ENCODE measurements at places on chromosomes 4 and X. TPM values are rescaled to one million over a fixed set of nuclear protein-coding genes. Genes with fewer than 3 reads are reported as not detected.

- DNase-seq, result no peak
These were observed 353.5 kb downstream of the CHIC1 start for GRCh38 chrX:73916489-73916888.

The CXCL5 gene
- 0.08 TPM for total RNA-seq

GRCh38 chr4:33302321-33302720 lies 2582.2 kb downstream of the PCDH7 start:
- no peak for DNase-seq

- no peak for DNase-seq
These were observed 39.9 kb upstream of the MXD4 start for GRCh38 chr4:2301806-2302205.

The TKTL2 gene
- total RNA-seq, result not detected

The RLIM gene
- total RNA-seq, result 20.1 TPM

The TLR1 gene
- total RNA-seq, result 4.3 TPM

The FRMD7 gene
- total RNA-seq, result not detected

DNA sequence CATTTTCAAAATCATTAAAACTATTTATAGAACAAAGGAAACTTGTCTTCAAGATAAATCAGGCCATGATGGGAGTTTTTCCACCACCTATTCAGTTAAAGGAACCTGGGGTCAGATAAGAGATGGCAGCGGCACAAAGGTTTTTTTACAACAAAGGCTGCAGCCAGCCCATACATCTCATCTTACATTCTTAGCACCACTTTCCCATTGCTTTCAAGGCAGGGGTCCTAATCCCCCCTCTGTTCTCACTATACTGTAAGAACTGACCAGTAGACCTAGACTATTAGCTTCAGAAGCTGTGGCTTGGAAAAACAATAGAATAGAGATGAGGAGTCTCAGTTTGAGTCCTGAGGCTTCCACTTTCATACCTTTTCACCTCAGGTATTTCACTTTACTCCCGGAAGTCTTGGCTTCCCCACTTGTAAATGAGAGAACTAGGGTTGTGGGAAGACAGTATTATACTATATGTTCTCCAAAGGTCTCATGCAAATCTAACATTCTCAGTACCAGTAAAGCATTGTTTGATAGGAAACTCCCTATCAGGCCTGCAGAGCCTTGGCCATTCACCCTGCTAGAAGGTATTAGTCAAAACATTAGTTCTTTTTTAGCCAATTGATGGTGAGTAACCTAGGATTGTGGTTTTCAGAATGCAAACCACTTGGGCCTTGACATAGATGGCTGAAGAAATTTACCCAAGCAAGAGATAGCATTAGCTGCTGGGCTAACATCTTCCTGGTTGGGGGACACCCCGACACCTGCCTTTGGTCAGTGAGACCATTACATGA lies 182.9 kb upstream of the PBDC1 start:
- no peak for DNase-seq

- no peak for DNase-seq
These were observed 30.2 kb upstream of the PRSS48 start for GRCh38 chr4:151246742-151247141.
